ENCODE measurements at places on chromosomes 7 and 10. TPM values are rescaled to one million over a fixed set of nuclear protein-coding genes. Genes with fewer than 3 reads are reported as not detected.

DNA sequence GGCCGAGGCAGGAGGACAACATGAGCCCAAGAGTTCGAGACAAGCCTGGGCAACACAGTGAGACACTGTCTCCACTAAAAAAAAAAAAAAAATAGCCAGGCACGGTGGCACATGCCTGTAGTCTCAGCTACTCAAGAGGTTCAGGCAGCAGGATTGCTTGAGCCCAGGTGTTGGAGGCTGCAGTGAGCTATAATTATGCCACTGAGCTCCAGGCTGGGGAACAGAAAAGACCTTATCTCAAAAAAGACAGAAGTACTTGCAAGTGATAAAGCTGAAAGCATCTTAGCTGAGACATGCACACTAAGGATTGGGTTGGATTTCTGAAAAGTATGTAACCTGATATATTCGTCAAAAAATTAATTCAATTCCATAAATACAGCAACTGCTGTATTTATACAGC is 68.4 kb downstream of the PPP1R3C start:
- no peak for DNase-seq

DNA sequence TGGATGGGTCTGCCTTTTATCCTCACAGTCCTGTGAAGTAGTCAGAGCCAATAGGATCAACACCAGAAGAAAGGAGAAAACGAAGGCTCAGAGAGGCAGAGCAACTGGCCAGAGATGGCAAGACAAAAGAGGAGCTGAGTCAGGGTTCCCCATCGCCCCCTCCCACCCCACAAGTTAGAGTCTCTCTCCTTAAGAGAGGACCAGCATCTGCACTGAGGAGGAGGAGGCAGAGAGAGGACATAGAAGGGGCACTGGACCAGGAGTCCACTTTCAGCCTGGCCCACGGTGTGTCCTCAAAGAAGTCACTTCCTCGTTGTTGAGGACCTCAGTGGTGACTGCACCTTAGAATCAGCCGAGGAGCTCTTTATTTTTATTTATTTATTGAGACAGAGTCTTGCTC is 11.6 kb downstream of the SPOCK2 start:
- no peak for DNase-seq

GRCh38 chr7:51949726-51950644 is 633.4 kb upstream of the COBL start:
- no peak for DNase-seq

GRCh38 chr7:151884312-151885201 is 7.6 kb upstream of the PRKAG2 start:
- no peak for DNase-seq

- DNase-seq = no peak
Measured at GRCh38 chr7:45073786-45074527, 14.8 kb downstream of the NACAD start.

Gene SRRM3
- 2.9 TPM for total RNA-seq

DNA sequence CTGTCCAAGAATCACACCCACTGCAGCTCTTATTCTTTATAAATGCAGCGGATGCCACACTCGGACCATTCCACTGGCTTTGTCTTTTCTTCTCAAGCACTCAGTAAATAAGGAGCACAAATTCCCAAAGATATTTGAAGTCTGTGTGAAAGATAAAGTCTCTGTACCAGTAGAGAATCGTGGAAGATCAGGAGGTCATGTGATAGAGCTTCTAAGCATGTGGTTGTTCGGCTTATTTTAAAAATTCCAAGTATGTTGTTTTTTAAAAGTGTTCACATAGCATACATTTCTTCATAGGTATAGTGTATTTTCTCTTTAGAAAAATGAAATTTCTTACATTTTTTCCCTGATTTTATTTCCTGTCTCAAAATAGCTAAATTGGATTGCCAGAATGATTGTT is 75.8 kb downstream of the NOC3L start:
- DNase-seq = no peak
